ENCODE measurements at places on chromosomes 16 and 17.

DNA sequence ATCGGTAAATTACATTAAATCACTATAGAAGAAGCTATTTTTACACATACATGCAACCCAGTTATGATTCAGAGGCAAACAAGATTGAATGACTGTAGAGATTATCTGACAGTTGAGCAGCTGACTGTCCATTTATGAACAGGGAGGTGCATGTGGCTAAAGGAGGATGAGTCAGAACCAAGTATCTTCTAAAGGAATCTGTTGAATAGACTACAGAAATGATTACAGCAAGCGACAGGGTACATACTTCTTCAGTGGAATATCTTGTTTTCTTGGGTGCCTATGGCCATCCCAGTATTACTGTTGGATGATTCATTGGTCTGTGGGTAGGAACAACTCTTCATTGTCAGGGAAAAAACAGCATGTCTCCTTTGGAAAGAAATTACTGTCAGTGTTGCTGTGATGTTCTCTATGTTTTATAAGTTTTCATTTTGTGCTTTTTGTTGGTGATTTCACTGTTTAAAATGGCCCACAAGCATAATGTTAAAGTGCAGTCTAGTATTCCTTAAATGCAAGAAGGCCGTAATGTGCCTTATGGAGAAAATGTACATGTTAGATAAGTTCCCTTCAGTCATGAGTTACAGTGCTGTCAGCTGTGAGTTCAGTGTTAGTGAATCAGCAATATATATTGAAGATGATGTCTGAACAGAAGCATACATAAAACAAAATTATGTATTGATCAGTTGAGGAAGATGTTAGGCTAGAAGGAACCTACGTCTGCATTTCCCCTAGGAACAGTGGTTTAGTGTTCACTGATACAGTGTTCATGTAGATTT is 27.0 kb downstream of the CBFB start:
- DNase-seq = no peak

- no peak for DNase-seq
These were observed 13.6 kb downstream of the COX4I1 start for GRCh38 chr16:85812811-85813700.

DNA sequence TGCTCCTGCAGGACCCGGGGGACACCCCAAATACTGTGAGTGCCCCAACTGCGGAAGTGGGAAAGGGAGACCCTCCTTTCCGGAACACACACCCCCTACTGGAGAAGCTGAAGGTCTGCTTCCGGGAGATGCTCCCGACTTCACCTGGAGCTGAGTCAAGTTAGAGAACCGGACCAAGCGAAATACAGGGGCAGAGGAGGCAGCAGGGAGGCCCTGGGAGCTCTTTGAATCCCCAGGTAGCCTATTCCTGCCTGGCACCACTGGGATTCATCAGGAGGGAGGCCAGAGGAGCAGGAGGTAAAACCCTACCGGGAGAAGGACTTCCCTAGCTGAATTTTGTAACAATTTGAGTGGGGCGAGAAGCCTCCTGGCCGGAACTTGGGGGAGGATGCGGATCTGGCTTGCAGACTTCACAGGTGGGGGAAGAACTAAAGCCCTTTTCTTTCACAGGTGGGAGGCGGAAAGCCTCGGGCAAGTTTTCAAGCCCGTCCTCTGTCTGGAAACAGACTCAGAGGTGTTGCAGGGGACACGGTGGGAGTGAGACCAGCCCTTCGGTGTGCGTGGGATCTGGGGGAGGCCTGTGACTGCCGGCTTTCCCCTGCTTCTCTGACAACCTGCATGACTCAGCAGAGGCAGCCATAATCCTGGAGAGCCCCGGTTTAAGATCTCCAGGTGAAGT is 22.4 kb upstream of the TEKT1 start:
- DNase-seq = no peak

- DNase-seq = no peak
These were observed 8.1 kb downstream of the COX6A2 start for GRCh38 chr16:31420037-31420436.

DNA sequence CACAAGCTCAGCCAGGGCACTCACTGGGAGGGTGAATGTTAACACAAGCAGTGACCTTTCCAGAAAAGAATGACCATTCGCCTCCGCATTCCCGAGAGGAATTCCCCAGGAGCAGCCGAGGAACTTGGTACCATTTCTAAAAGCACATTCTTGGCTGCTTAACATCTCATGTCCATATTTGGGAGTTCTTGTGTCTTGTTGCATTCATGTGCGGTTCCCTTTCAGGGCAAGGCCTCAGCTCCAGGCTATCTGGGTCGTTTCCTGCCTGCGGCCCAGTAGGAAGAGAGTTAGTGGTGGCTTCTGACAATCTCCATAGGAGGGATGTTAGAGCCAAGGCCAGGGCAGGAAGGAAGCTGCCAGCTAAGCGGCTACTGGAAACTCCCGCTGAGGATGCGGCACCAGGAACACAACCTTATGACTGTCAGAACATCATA is 27.8 kb upstream of the MEAK7 start:
- no peak for DNase-seq

DNA sequence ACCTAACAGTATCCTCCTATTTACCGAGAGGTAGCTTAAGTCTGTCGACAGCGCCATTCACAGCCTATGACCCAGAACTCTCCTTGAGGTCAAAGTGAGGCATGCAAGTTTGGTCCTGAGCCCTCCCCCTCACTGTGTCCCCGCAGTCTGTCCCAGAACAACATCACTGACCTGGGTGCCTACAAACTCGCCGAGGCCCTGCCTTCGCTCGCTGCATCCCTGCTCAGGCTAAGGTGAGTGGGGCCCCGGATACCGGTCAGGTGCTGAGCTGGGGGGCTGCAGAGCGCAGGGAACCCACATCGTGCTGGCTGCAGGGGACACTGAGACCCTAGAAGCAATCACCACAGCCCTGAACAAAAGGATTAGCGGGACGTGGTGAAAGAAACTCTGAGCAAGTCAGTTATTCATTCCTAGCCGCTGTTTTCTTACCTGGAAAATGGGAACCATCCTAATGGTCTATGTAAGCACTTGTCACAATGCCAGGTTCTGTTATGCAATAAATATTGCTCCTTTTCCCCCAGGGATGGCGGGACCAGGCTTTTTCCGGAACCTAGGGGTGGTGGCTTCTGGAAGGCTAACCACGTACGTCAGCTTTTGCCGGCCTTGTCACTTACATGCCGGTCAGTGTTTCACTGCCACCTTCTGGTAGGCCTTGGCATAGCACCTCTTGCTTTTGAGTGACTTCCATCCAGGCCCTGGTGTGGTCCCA is 23.8 kb downstream of the DEXI start:
- peak; percentile 96 for DNase-seq

GRCh38 chr16:85902366-85903155 is 3.6 kb downstream of the IRF8 start:
- peak; percentile 71 for DNase-seq

DNA sequence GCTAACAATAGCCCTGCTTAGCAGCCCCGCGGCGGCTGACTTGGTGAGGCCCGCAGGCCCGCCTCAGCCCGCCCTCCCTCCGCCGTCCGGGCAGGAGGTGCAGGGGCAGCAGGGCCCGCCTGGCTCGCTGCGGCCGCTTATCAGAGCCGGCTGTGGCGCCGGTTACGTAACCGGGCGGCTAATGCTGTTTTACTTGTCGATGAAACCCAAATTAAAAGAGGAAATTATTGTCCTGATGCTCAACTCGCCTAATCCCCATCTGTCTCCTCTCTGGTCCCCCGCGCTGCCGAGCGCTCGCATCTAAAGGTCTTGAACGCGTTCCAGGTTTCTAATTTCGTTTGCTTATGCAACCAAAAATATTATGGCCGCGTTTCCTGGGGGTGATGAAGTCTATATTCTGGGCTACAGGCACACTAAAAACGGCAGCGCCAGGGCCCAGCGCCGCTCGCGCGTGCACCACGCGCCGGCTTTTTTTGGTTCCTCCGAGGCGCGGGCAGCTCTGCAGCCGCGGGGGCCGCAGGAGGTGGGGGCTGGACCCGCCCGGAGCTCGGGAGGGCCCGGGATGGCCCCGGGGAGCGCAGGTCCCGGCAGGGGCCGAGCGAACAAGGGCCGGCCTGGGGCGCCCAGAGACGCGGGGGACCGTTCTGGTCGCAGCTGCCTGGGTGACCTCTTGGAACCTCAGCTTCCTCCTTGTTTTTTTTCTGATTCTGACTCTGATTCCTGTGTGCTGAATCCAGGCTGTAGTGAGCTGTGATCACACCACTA is 65.2 kb upstream of the TOB1 start:
- DNase-seq = peak; percentile 95

GRCh38 chr16:83959656-83960434 is 6.8 kb downstream of the OSGIN1 start:
- DNase-seq = no peak

GRCh38 chr16:57764341-57765159 is 29.0 kb downstream of the KATNB1 start:
- DNase-seq = peak; percentile 95

- DNase-seq = peak; percentile 81
These were observed 15.7 kb upstream of the CCL1 start for GRCh38 chr17:34378664-34379101.

DNA sequence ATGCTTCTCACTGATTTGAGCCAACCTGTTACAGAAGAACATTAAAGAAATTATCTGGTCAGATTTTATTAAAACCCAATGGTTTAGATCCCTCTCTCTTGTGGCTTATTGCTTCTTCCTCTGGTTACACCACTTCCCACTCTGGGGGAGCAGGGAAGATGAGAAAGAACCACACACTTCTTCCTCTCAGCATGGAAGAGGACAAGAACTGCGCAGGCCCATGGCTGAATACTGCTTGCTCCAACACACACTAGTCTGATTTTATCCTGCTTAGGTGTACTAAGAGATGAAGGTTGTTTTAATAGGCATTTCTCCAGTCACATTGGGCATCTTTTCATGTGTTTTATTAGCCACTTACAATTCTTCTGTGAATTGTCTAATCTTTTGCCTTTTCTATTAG is 27.6 kb downstream of the MAP3K3 start:
- no peak for DNase-seq

DNA sequence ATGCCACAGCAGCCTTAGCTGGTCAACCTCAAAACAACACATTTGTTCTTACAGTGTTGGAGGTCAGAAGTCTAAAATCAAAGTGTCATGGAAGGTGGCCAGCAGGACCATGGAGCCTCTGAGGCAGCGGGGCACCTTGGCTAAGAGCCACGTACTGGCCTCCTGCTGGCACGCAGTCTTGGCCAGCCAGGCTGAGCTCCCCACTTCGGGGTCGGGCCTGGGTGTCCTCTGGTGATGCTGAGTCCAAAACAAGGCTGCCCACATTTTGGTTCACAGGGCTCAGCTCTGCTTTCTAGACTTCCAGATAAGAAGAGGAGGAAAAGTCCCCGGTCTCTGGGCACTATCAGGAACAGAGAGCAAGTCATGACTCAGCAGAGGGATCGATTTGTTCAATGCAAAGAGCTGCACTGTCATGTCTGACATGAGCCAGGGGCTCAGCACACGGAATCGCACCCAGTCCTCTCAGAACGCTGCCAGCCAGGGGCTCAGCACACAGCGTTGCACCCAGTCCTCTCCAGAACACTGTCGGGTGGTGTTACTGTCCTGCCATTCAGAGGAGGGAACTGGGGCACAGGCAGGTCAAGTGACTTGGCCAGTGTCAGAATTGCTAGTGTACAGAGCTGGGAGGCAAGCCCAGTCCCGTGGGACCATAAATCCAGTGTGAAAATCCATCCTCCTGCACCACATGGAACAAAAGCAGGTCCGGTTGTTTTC is 2.5 kb downstream of the LGALS9 start:
- no peak for DNase-seq

DNA sequence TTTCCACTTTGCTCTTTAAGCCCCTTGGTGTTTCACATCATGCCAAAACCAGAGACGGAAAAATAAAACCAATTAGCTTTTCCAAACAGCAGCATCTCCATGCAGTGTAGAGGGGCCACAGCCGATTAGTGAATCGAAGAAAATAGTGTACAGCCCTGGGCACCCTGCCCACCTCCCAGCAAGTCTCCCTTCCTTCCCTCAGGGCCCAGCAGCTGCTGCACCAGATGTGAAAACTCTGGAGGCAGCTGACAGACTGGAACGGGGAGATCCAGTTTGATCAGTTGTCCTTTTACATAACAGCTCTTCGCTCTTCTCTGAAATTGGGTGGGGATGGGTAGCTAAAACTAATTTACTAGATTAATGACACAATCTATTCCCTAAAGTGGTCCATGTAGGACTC is 19.3 kb downstream of the TMEM11 start:
- DNase-seq = no peak

GRCh38 chr16:88321635-88322499 is 60.9 kb upstream of the ZNF469 start:
- DNase-seq = no peak

- no peak for DNase-seq
These were observed 203.3 kb upstream of the TBX2 start for GRCh38 chr17:61196302-61196704.

All from Karpas-422 (cell line).